MCF 10A (cell line): ENCODE measurements at places on chromosomes 2 and 18. TPM values are rescaled to one million over a fixed set of nuclear protein-coding genes. Genes with fewer than 3 reads are reported as not detected.

Gene NEUROD1
- not detected in 2 replicates for total RNA-seq

Gene POTEC
- not detected in 2 replicates for total RNA-seq

GRCh38 chr18:33744032-33744697 lies 166.1 kb downstream of the ASXL3 start:
- H3K36me3 ChIP-seq, result no peaks in the 10 kb centered on the region
- H3K4me3 ChIP-seq, result no peak overlapping the region
- no peaks in the 10 kb centered on the region for H3K4me1 ChIP-seq

DNA sequence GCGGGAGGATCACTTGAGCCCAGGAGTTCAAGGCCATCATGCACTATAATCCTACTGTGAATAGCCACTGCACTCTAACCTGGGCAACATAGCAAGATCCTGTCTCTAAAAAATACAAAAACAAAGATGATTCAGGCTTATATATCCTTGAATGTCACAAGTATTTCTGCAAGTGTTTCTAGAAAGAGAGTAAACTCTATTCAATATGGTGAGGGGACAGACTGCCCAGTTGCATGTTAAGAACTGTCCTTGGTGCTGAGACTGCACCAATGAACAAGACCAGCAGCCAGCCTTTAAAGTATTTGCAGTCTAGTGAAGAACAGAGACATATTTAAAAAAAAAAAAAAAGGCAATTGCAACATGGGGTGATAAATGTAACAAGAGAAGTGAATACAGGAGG lies 16.4 kb downstream of the MAP3K19 start:
- no peak overlapping the region for H3K4me3 ChIP-seq
- H3K27ac ChIP-seq, result no peak overlapping the region
- H3K27me3 ChIP-seq, result peaks cover 22% of the 10 kb centered on the region

DNA sequence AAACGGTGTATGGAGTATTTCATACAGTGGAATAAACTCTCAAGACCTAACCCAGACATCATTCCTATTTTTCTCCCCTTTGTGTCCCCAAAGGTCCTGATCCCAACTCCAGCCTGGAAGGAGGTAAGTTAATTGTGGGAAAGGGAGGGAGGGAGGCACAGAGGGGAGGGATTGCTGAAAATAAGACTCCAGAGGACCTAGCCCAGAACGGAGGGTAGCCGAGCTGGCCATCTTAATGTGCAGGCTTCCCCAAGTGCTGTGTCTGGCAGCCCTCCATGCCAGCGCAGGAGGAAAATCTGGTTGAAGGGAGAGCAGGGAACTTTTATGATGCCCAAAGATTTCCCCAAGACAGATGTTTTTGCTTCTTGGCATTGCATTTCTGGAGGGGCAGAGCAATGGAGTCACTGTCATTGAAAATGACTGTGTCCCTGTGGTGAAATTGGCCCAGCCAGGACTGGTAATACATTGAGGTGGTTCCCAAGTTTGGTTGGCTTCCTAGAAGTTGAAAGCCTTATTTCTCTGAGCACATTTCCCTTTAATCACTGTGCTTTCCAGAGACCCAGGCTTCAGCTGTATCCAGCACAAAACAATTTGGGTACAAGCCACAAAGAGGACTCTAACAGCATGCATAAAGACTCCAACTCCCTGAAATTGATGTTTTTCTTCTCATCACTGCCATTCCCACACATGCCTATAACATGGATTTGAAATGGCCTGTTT lies 202.7 kb downstream of the AGPS start:
- H3K4me1 ChIP-seq, result no peaks in the 10 kb centered on the region
- H3K4me3 ChIP-seq, result no peak overlapping the region

GRCh38 chr2:144481109-144481508 lies 38.8 kb downstream of the ZEB2 start:
- DNase-seq, result no peak
- H3K4me3 ChIP-seq, result no peak overlapping the region
- H3K4me1 ChIP-seq, result peaks cover 33% of the 10 kb centered on the region
- no peaks in the 10 kb centered on the region for H3K27me3 ChIP-seq
- H3K36me3 ChIP-seq, result peaks cover 5% of the 10 kb centered on the region

GRCh38 chr2:18167871-18168270 lies 289.4 kb downstream of the KCNS3 start:
- peaks cover 18% of the 10 kb centered on the region for H3K4me1 ChIP-seq
- no peaks in the 10 kb centered on the region for H3K36me3 ChIP-seq
- H3K27ac ChIP-seq, result no peak overlapping the region

GRCh38 chr2:133947057-133947456 lies 306.8 kb upstream of the MGAT5 start:
- no peaks in the 10 kb centered on the region for H3K36me3 ChIP-seq
- DNase-seq, result no peak
- H3K27me3 ChIP-seq, result no peaks in the 10 kb centered on the region
- H3K4me3 ChIP-seq, result no peak overlapping the region
- no peak overlapping the region for H3K27ac ChIP-seq
